ENCODE measurements at places on chromosomes 12 and 14.

GRCh38 chr12:88241862-88242570 is 99.9 kb downstream of the TMTC3 start:
- DNase-seq: peak; percentile 70

GRCh38 chr14:44963775-44964380 is 1.9 kb downstream of the TOGARAM1 start:
- DNase-seq: no peak

- DNase-seq: no peak
Measured at GRCh38 chr12:108146035-108146893, 17.2 kb downstream of the WSCD2 start.

- DNase-seq: no peak
Measured at GRCh38 chr14:105480199-105480746, 5.7 kb downstream of the CRIP2 start.

DNA sequence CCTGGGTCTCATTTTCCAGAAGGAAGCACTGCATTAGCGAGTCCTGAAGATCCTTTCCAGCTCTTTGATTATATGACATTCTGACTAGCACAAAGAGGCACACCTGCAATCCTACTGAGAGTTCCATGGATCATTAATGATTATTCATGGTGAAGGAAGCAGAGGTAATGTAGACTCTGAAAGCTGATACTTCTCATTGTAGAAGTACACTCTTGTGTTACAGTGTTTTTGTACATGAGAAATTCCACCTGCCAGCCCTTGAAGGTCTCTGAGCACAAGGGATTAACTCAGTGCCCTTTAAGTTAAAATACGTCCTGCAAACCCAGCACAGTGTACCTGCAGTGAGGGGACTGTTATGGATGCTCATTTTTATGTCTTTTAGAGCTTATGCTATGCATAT is 558.8 kb upstream of the FBXO33 start:
- DNase-seq: no peak

GRCh38 chr12:85949253-85949652 is 75.2 kb downstream of the NTS start:
- DNase-seq: no peak

GRCh38 chr12:121883315-121883660 is 5.3 kb upstream of the PSMD9 start:
- DNase-seq: no peak

Data from NCI-H460 (cell line).